ENCODE measurements at places on chromosomes 12 and 14. TPM values are rescaled to one million over a fixed set of nuclear protein-coding genes. Genes with fewer than 3 reads are reported as not detected.
A peak's percentile ranks its signal among the peaks of the same experiment; 100 is the strongest.

GRCh38 chr12:12537421-12537820, 25.2 kb downstream of the DUSP16 start:
- no peak for DNase-seq

DNA sequence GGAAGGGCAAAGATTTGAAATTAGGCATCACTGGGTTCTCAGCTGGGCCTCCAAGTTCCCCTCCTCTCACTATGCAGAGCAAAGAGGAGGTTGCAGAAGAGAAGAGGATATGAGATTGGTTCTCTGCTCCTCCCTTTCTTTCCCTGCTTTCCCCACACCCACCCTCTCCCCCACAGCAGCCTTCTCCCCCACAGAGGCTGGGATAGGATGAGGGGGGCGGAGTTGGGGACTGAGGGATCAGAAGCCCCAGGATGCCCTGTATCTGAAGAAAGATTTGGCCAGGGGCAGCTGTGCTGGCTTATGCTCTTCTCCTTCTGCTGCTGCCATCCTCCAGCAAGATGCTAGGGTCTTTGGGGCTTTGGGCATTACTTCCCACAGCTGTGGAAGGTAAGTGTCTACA, at the start of gene AMHR2:
TSS of gene AMHR2 (plus strand) at position 259 of the 400 bp plus-strand sequence. CDS start at position 339, 80 bp downstream.
- DNase-seq: no peak

GRCh38 chr12:79344855-79345847, 345.6 kb downstream of the PAWR start:
- peak; percentile 75 for DNase-seq

DNA sequence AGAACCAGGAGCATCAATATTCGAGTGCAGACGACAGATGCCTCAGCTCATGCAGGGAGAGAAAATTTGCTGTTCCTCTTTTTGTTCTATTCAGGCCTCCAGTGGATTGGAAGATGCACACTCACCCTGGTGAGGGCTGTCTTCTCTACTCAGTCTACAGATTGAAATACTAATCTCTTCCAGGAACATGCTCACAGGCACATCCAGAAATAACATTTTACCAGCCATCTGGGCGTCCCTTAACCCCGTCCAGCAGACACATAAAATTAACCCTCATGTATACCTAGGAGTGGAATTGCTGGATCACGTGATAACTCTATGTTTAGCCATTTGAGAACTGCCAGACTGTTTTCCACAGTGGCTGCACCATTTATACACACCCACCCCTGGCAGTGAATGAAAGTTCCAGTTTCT, 4.5 kb upstream of the OAS2 start:
- DNase-seq: no peak

GRCh38 chr14:67335781-67336180, 23.8 kb downstream of the ATP6V1D start:
- no peak for DNase-seq

DNA sequence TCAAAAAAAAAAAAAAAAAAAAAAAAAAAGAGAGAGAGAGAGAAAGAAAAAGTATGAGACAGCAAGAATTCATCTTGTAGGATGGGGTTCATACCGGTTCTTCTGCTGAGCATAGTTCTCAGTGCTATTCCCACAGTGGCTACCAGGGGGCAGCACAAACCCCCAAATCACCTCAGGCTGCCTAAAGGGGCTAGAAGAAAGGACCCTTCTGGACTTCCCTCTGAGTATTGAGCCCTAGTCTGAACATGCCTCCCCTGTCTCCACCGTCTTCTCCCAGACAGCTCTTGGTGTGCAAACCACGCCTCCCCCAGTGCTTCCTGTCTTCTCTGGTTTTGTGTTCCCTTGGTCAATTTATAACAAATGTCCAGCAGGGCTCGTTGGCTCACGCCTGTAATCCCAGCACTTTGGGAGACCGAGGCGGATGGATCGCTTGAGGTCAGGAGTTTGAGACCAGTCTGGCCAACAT, 31.3 kb upstream of the SMUG1 start:
- DNase-seq: peak; percentile 75

- DNase-seq: no peak
These were observed 852.3 kb upstream of the TMEM132C start for GRCh38 chr12:127414636-127415035.

DNA sequence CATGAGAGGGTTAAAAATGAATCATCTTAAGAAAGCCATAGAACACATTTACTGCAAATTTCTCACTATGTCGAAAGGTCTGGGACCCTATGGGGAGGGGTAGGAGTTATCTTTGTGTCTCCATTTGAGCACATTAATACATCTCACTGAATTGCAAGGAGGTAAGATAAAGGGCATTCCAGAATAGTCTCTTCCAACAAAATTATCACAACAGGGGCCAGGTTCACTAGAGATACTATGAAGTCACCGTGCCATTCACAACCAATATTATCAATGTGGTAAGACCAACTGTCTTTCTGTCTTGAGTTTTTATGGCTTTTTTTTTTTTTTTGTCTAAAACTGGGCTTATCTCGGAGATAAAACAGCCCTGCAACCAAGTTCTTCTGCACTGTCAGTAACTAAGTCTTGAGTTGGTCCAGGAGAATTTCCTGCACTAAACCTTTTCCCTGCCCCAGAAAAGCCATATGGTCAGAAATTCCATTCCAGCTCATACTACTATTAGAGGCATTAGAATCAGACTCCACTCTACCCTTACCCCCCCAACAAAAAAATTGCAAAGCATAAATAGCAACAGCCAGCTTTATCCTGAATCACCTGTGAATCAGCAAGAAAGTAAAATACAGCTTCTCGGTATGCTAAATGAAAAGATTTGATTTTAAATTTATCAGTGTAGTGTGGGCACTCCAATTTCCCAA, 79.7 kb downstream of the PTPRR start:
- DNase-seq: no peak

DNA sequence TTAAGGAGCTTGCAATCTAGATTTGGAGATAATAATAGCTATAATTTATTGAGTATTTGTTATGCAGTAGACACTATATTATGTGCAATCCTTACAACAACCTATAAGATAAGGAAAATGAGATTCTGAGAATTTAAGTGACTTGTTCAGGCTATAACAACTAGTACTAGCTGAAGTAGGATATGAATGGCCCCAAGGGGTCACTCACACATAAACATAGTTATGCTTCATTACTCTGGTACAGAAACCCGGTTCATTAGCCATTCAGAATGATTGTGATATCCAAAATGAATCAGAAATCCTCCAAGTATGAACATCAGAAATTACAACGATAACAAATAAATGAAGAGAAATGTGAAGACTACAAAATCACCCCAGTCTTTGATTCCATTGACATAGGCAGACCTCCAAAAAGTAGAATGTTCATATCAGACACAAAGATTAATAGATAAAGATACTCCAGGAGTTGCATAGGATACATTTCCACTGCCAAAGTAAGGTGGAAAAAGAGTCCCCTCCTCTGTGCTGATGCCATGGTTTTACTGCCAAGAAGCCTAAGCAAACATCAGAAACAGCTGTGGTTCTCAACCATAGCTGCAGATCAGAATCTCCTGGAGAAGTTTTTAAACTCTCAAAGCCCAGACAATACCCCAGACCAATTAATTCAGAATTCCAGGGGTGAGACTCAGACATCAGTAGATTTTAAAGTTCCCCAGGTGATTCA, 8.6 kb upstream of the NID2 start:
- DNase-seq: no peak

DNA sequence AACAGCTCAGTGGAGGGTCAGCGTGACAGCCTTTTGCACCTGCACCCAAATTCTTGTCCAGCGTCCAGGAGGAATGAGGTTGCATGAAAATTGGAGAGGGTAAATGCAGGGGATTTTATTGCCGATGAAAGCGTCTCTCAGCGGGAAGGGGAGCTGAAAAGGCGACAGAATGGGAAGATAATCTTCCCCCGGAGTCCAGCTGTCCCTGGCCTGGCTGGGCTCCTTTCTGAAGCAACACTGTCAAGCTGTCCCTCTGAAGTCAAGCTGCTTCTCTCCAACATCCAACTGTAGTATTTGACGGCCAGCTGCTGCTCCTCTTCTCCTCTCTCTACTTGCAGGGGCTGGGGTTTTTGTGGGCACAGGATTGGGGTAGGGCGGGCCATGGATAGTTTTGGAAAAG, 32.7 kb downstream of the NOPCHAP1 start:
- no peak for DNase-seq

DNA sequence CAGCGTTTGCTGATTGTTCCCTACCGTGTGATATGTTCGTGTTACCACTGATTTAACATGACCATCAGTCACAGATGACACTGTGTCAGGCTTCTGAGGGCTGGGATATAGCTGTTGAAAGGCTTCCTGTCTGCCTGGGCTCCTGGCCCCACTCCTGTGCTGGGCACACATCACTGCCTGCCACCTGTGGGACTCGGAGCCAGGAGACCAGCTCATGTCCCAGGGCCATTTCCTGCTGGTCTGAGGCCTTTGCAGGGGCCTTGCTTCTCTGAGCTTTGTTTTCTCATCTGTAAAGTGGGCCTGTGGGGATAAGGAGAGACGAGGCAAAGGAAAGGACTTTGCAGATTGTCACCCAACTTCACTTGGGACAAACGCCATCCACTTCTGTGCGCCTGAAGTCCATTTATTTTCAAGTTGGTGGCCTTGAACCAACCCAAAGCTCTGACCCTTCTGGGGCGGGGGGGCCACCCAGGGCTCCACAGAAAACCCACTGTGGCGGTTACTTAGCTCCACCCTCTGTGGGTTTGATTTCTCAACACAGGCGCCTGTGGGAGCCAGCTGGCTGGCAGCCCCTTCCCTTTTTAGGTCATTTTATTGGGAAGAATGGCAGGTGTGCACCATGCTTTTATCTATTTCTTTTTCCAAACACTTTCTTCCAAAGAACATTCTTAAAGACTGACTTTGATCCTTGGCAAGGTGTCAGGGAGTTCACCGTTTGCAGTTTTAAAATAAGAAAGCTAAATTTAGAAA, 54.1 kb downstream of the BEGAIN start:
- peak; percentile 25 for DNase-seq

DNA sequence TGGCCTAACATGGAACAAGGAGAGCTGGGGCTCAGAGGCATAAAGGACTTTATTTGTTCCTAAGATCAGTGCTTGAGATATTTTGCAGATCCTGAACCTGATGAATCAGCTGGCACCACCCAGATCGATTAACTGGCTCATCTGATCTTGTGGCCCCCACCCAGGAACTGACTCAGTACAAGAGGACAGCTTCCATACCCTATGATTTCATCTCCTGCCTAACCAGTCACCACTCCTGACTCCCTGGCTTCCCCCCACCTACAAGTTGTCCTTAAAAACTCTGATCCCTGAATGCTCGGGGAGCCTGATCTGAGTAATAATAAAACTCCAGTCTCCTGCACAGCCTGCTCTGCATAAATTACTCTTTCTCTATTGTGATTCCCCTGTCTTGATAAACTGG, 5.1 kb downstream of the C12orf56 start:
- no peak for DNase-seq

DNA sequence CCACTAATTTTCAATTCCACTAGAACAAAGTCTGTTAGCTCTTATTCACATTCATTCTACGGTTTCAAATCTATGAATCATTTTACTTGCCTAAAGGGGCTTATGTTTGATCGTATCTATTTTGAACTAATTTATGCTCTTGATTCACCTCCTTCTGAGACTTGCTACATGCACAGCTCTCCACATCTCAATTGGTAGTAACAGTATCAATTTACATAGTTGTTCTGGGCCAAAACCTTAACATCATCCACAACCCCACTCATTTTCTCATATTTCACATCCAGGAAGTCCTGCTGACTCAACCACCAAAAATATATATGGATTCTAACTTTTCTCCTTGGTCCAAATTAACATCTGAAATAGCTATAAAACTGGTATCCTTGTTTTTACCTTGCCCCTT, 208.6 kb downstream of the RASSF9 start:
- no peak for DNase-seq

The RNASE3 gene
- total RNA-seq: 3.7 TPM

The ALG10 gene
- total RNA-seq: 24.1 TPM

The AMHR2 gene
- total RNA-seq: 0.50 TPM

The CARMIL3 gene
- 10.2 TPM for total RNA-seq

The NELL2 gene
- 241 TPM for total RNA-seq

The FSCB gene
- 0.10 TPM for total RNA-seq

The MSI1 gene
- total RNA-seq: 10.7 TPM

The ESRRB gene
- 0.99 TPM for total RNA-seq
